Activated T-cell treated with anti-CD3 and anti-CD28 coated beads for 1 hour (primary cell): ENCODE measurements at places on chromosomes 3 and 15.

DNA sequence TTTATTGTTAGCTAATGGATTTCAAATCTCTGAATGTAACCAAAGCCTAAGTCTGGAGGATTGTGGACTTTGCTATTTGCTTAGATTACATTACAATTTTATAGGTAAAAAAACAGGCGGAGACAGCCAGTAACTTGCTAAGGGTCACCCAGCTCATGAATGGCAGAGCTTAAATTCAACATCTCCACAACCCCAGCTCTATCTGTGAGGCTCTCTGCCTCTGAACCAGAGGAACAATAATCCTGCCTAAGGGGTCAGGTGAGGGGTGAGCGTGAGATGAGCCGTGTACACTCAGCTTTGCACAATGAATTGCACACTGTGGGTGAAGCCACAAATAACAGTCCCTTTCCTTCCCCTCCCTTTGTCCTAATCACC, 69.8 kb upstream of the SPATA12 start:
- no peak for DNase-seq

- no peak for DNase-seq
These were observed 53.7 kb upstream of the HEG1 start for GRCh38 chr3:125109536-125109925.

DNA sequence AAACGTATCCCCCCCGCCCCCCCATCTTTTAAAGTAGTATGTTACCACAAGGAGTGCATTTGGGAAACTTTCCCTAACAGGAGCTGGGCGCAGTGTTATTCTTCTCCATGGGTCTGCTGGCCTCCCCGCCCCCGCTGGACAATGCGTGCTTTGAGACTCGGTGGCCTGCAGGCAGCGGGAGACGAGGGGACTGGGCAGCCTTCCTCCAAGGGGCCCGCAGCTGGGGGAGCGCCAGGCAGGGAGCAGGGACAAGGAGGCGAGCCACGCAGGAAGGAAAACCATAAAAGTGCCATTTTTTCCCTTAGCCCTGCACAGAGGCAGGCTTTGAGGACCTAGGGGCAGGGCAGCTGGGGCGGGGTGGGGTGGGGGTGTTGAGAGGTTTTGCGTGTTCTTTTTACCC, 14.1 kb downstream of the SOX2 start:
- no peak for DNase-seq

DNA sequence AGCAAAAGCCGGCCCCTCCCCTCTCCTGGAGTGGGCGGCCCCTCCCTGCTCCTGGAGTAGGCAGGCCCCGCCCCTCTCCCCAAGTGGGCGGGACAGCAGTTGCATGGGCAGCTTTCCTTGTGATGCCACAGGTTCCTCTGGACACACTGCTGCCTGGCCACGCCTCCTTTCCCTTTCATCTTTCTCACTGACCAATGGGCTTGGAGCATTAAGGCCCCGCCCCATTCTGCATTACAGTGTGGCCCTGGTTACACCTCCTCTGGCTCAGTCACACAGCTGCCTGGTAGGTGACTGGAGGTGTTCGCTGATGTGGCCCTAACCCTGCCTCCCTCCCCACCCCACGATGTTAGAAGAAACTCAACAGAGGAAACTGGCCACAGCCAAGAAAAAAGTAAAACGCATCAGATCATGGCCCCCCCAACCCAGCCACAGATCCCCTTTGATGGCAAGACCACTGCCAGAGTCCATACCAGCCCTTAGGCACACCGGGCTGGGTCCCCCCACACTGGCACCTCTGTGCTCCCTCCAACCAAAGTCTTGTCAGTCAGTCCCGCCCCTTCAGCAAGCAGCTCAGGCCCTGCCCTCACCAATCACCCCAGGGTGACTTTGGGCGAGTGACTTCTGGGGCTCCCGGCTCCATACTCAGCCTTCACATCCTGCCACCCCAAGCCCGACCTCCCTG, 84.3 kb downstream of the ADAMTS7 start:
- DNase-seq = no peak

DNA sequence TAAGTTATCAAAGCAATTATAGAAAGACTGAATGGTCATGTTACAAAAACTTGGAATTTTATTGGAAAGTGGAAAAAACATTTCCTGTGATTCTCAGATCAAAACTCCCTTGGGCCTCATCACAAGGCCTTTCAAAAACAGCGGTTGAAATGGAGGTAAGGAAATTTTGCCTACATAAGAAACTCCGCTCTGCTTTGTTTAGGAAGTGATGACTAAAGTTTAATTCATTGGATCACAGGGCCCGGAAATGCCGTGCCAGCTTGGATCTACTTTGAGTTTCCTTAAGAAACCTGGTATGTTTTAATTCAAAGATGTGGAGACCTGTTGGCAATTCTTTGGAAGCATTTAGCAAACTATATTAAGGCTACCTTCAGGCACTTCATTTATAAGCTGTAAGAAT, 143.9 kb upstream of the MME start:
- no peak for DNase-seq

DNA sequence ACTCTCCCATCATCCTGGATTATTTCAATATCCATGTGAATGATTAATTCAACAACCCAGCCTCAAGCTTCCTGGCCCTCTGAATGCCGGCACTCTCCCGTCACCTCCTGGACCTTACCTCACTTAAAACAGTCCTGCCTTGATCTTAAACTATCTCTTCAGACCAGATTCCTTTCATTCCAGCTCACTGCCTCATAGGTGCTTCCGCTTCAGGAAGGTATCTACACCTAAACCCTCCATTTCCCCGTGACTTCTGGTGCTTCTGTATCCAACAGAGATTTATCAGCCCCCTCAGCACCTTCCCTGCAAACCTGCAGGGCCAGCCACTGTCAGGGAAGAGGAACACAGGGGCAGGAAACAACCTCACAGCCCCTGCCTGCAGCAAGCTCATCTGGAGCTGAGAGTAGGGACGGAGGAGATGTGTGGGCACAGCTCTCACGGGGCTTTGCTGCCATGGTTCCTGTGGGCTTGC, 98.9 kb upstream of the TJP1 start:
- no peak for DNase-seq

- no peak for DNase-seq
These were observed 3.4 kb downstream of the UROC1 start for GRCh38 chr3:126514161-126514560.
